ENCODE measurements at places on chromosomes 4 and X.

GRCh38 chr4:98170035-98170434 lies 26.8 kb upstream of the STPG2 start:
- no peak for DNase-seq

GRCh38 chrX:100263650-100264049 lies 146.4 kb downstream of the PCDH19 start:
- DNase-seq, result no peak

DNA sequence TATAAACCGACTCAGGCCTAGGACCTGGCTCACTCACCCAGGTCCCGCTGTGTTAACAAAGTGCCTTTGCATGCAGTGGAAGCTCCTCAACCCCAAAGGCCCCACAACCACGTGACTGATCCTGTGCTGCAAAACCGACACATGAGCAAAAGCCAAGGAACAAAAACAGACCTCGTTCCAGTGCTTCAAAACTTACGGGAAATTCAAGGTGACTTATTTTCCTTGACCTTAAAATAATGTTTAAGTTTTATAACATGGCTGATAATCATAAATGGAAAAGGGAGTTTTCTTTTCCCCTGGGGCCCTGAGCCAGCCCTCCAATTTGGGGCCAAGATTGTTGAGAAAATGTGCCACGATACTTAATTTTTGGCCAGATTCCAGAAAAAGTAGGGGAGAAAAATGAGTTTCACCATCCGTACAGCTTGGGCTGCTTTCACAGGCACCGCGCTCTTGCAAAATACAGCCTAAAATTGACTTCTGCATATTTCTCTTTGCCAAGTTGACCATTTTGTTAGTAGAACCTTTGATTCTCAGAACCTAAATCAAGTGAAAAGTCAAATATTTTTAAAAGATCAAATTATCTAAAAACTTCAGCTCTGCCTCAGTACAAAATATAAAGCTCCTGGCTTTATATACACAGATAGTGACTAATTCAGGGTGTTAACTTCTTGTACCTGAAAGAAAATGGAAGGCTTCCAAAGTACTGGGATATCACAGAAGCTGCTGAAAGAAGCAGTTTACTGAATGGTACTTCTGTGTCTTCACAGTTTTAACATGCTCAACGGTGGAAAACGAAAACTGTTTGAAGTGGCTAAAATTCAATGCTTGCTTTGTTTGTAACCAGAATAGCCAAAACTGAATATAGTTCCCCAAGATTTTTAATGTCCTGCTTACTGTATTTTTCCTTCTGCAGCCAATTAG lies 93.8 kb downstream of the APBB2 start:
- no peak for DNase-seq

- no peak for DNase-seq
These were observed 29.2 kb downstream of the GABRB1 start for GRCh38 chr4:47060561-47060960.

GRCh38 chrX:13711141-13711540 lies 22.2 kb downstream of the RAB9A start:
- no peak for DNase-seq

DNA sequence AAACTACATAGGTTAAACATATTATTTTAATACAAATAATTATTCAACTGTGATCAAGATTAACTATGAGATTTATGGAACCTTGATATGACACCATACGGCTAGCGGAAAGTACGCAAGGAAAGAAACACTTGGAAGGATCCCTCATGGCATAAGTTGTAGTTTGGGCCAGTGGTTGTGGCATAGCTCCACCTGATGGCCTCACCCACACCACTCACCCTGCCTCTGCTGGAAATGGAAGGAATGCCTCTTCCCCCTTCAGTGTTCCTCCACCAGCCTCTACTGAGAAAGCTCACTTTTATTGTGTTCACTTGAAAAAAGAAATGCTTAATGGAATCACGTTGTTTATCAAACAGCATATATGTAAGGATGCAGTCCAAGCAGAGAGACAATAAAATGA lies 86.4 kb downstream of the BMP15 start:
- DNase-seq, result no peak

GRCh38 chr4:176340871-176341685 lies 21.3 kb downstream of the SPCS3 start:
- no peak for DNase-seq

DNA sequence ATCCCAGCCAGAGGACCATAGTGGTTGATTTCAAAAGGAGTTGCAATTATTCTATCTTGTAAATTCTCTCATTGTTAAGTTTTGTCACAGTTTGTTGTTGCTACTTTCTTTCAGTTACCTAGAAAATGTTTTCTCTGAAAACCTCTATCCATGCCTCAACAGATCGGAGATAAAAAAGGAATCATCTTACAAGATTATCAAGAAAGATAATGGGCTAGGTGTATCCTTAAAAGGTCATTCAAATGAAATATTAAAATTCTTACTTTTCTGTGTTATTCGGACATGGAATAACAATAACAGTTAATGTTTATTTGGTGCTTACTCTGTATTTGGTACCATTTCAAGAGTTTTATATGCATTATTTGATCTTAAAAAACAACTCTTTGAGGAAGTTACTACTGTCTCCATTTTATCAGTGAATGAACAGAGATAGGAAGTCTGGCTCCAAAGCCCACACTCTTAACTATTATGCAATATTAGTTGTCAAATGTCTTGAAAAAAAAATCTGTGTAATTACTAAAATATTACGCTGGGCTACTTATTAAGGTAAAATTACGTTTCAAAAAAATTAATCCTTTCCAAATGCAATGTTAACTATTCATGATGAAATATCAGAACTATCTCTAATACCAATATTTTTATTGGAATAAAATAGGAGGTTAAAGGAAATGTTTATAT lies 97.5 kb downstream of the SNCA start:
- no peak for DNase-seq

DNA sequence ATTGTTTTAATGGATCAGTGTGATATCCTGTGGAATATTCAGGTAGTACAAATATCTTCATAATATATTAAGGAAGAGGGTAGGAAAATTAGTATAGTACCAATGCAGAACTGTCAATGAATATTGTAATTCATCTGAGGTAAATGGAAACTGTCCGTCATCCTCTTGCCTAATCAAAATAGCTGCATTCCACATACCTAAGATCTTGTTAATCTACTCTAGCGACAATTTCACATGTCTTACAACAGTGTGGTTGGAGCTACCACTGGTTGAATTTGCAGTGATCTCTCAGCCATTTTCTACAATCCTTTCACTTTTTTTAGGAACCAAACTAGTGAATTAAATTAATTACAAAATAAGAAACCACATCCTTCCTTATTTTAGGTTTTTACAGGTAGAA lies 117.5 kb downstream of the PCDH18 start:
- DNase-seq, result no peak

DNA sequence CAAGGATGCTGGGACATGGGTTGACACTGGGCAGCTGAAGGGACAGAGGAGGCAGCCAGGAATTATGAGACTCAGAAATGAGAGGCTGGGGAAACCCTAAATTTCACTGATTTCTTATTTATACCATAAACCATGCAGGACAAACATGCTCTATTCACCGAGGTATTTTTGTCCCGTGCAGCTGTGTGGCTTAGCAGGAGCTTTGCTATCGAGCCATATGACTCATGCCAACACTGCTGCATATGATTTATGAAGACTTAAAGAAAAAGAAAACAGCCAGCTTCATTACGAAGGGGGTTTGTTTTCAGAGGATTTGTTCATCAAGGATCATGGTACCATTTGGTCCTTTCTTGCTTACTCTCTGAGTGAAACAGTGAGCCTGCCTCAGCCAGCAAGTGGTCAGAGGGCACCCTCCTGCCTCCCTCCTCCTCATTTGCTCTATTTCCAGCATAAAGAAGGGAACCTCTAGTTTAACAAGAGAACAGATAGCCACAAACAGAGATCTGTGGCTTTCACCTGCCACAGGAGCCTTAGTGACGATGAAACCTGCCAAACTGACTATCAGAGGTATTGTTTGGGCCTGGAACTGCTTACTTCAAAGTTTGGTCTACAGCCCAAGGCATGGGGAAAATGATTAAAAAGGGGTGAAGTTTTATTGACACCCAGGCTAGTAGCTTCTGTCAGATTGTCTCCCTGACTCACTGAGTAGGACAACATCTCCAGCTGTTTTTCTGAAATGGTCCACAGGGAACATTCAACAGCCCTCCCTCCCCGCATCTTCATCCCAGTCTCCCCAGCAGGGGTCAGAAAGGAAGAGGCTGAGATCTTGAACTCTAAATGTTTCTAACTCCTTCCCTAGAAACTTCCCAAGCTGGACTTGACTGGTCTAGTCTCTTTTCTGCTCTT lies 80.1 kb upstream of the MAML3 start:
- no peak for DNase-seq

DNA sequence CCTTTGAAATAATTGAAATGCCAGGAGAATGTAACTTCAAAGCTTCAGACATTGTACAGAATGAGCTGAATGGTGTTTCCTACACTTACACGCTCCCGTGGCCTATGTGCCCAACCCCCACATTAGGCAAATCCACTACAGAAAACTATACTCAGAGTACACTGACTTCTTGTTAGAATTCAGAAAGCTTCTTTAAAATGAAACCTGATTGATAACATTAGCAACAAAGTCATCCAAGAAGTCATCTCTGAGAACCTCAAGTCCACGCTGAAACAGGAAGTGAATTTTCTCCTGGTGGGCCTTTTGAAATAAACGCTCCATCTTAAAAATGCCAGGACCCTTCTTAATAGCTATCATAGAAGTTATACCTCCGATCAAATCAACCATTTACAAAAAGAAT lies 136.3 kb downstream of the TSPAN5 start:
- DNase-seq, result no peak

DNA sequence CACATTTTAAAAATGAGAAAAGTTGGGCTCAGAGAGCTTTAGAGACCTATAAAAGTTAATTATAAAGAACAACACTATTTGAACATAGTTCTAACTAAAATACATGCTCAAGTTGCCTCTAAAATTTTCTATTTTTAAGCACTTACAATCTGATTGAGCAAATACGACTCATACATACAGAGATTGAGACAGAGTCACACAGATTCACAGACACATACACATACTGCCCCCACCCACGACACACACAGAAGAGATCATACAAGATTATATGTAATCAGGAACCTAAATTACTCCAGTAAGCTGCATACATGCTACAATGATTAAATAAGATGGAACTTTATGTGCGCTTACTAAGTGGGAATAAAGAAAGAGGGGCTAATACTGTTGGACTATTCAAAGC lies 2.7 kb upstream of the ASB5 start:
- DNase-seq, result no peak

DNA sequence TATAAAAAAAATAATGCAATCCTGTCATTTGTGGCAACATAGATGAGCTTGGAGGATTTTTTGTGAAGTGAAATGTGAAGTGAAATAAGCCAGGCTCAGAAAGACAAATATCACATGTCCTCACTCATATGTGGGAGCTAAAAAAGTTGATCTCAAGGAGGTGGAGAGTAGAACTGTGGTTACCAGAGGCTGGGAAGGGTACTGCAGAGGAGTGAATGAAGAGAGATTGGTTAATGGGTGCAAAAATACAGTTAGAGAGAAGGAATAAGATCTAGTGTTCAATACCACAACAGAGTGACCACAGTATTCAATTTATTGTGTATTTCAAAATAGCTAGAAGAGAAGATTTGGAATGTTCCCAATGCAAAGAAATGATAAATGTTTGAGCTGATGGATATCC lies 13.4 kb upstream of the ZCCHC18 start:
- no peak for DNase-seq

DNA sequence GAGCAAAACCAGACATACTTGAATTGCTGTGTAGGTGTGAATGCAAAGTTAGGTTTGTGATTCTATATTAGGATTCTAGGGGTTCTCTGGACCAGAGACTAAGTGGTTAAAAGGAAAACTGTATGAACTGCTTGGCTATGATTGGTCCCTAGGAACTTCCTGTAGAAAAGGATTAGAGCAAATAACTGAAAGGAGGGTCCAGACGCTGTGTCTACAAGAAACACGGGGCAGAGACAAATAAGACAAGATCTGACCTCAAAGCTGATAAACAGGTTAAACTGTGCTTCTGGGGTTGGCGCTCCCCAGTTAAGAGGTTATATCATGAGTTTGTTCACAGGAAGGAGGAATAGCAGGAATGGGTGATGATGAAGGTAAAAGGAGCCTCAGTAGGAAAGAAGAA lies 183.6 kb downstream of the MGST2 start:
- no peak for DNase-seq

DNA sequence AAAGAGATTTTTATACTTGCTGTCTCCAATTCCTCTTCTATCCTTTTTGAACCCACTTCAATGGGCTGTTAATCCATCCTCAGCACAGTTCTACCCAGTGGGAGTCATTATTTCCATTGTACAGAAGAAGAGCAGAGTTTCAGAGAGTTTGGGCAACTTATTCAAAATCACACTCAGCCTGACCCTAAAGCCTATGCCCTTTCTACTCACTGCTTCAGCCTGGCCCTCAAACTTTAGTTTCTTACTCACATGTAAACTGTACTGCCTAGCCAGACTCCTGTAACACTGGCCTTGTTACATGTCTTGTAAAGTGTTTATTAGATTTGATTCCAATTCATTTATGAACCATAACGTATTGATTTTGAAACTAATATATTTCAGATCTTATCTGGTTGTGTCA lies 25.1 kb upstream of the USO1 start:
- DNase-seq, result no peak

DNA sequence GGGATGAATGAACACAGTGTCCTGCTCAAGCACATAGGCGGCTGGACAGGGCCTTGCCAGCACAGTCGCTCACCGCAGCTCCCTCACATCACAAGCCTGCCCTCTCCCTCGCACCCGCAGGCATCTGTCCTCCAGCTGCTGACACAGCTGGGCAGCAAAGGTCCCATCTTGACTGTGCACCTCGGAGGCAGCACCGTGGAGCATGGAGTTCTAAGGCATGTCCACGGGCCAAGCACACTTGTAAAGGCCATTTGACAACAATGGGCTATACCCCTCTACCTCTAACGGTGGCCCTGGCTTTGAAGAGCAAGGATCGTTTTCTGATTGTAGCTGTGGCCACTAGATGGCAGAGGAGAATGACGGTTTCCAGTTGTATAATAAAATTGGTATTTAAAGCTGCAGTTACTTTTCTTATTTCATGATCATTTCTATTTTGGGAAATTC lies 53.8 kb downstream of the APLN start:
- DNase-seq, result no peak

- no peak for DNase-seq
These were observed 42.9 kb upstream of the TMPRSS11B start for GRCh38 chr4:68288393-68288740.

GRCh38 chr4:109410776-109411175 lies 22.8 kb upstream of the SEC24B start:
- no peak for DNase-seq
